ENCODE measurements at places on chromosomes 3 and 15.

DNA sequence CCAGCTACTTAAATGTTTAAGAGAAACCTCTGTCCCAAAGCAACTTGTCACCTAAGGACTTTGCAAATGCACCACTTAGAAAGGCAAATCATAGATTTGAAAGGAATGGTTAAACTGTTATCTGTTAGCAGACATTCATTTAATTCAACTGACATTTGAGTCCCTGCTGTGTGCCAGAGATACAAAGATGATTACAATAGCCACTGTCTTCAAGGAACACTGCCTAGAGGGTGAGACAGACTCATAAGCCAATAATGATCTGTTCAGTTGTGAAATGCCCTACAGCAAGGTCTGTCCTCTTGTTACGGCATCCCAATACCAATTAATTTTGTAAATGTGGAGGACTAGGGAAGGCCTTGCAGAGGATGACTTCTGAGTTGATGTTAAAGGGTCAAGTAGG, 113.1 kb downstream of the ATG7 start:
- no peak for DNase-seq

DNA sequence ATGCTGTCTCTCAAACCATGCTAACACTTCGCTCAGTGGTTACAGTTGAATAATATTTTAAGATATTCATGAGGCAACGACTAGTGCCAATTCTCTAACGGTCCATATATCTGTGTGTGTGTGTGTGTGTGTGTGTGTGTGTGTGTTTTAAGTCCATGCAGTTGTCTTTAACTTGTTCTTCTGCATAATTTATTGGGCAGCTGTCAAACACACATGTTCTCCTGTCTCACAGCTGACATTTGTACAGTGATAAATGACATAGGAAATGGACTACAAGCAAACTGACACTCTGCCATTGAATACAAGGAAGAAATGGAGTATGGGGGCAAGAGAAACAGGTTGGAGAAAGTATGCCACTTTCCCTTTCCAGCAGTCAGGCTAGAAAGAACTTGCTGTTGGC, 172.0 kb downstream of the PDZRN3 start:
- DNase-seq: no peak

- DNase-seq: no peak
These were observed 260.0 kb upstream of the THBS1 start for GRCh38 chr15:39320886-39321285.

GRCh38 chr3:169448501-169448900, 215.0 kb downstream of the MECOM start:
- DNase-seq: no peak

GRCh38 chr15:69076756-69077155, 62.3 kb downstream of the NOX5 start:
- no peak for DNase-seq

GRCh38 chr15:76863123-76863522, 42.0 kb downstream of the SCAPER start:
- no peak for DNase-seq

DNA sequence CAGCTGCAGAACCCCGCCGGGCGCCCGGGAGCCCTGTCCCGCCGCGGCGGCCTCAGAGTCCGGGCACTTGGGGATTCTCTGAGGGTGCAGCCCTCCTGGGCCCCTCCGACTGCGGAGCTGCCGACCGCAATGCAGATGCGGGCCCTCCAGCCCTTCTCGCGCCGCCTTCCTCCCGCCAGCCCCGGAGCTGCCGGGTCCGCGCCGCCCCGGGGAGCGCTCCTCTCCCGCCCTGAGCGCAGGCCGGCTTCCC, 320 bp upstream of the ACAN start:
- DNase-seq: no peak

DNA sequence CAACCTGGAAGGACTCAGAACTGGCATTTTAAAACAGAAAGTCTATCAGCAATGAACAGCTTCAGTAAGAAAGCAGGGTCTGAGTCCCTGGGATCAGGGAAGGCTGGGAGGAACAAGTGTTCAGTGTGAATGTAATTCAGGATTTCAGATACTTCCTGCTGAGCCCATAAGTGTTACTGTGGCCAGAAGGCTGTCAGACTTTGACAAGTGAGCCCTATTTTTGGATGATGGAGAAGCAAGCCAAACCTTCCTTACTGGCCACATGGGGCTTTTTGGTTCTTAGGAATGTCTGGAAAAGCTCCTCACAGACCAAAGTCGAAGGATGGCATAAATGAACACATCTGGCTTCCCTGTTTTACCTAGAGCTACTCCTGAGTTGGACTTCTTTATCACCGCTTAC, 157.2 kb downstream of the BBX start:
- no peak for DNase-seq

GRCh38 chr3:37670961-37671483, 190.7 kb upstream of the CTDSPL start:
- DNase-seq: no peak
